ENCODE measurements at places on chromosomes 16 and 17. TPM values are rescaled to one million over a fixed set of nuclear protein-coding genes. Genes with fewer than 3 reads are reported as not detected.

- no peak for DNase-seq
Measured at GRCh38 chr17:60395508-60396065, 3.7 kb upstream of the USP32 start.

DNA sequence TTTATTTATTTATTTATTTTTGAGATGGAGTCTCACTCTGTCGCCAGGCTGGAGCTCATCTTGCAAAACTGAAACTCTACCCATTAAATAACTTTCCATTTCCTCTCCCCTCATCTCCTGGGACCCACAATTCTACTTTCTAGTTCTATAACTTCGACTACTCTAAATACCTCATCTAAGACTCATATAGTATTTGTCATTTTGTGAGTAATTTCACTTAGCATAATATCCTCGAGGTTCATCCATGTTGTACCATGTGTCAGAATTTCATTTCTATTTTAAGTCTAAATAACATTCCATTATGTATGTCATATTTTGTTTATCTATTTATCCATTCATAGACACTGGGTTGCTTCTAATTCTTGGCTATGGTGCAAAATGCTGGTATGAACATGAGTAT, 5.1 kb upstream of the NT5M start:
- no peak for DNase-seq

- DNase-seq: no peak
Measured at GRCh38 chr16:27639561-27640276, 89.8 kb downstream of the KATNIP start.

- no peak for DNase-seq
Measured at GRCh38 chr16:84334482-84334881, 33.9 kb upstream of the ATP2C2 start.

GRCh38 chr16:8948831-8949230, 14.9 kb downstream of the USP7 start:
- DNase-seq: no peak

DNA sequence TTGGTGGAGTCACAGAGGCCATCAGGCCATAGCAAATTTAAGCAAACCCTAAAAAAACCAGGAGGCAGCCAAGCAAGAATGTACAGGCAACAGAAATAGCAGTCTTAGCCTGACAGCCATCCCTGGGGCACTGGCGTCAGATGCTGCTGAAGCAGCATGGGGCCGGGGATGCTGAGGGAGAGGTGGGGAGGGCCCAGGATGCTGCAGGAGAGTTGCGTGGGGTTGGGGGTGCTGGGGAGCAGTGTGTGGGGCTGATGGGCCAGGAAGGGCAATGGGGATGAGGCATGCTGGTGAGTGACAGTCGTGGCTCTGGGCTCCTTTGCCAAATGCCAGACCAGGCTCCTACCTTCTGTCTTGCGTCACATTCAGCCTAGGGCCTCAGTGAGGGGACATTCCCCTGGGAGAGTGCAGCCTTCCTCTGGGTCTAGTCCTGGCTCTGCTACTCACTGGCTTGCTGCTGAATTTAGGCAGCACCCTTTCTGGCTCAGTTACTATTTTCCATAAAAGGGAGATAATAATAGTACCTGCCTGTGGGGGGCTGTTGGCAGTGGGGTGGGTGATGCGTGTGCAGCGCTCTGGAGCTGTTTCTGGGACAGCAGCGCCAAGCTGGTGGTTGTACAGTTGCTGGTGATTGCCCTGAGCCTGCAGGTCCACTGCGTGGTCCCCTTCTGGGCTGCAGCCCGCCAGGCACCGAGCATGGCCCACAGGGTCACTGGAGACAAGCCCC, 88.1 kb downstream of the AMFR start:
- no peak for DNase-seq

DNA sequence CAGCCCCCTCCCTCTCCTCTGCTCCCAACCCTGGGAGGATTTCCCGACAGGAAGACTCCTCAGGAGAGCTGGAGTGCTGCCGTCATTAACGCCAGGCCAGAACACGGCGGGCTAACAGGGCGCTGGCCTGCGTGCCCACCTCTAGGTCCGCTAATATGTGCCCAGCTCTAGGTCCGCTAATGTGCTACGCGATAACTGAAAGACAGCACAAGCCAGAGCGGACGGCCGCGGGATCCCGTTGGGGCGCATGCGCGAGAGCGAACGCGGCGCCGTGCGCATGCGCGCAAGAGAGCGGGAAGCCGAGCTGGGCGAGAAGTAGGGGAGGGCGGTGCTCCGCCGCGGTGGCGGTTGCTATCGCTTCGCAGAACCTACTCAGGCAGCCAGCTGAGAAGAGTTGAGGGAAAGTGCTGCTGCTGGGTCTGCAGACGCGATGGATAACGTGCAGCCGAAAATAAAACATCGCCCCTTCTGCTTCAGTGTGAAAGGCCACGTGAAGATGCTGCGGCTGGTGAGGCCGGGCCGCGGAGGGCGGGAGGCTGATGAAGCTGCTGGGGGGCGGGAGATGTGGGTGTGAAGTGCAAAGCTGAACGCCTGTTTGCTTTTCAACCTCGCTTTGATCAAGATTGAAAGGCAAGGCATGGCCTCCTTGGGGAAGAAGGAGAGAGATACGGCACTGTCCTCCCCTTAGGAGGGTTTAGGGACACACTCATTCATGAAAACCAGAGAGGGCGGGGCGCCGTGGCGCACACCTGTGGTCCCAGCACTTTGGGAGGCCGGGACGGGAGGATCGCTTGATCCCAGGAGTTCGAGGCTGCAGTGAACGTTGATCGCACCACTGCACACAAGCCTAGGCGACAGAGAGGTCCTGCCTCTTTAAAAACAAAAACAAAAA, at the start of gene CKLF:
Gene CKLF (plus strand): TSS at position 291 of the 892 bp plus-strand sequence. CDS start 140 bp downstream, at position 431.
- peak; percentile 35 for DNase-seq

GRCh38 chr16:14179116-14179515, 108.0 kb downstream of the MRTFB start:
- no peak for DNase-seq

DNA sequence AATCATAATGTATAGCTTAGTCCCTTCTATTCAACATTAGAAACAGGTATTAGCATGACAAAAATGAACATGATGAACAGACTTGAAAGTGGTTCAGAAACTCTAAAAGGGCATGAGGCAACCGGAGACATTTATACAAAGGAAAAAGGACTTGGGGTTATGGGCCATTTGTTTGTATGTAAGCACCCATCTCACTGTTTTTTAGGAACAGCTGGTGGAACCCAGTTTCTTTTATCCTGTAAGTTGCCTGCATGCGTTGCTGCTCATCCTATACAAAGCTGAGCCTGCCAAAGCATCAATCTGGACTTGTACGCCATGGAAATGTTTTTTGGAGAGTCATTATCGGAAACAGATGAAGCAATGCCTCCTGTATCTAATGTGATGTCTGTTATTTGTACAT, 72.3 kb upstream of the NACA2 start:
- DNase-seq: no peak

DNA sequence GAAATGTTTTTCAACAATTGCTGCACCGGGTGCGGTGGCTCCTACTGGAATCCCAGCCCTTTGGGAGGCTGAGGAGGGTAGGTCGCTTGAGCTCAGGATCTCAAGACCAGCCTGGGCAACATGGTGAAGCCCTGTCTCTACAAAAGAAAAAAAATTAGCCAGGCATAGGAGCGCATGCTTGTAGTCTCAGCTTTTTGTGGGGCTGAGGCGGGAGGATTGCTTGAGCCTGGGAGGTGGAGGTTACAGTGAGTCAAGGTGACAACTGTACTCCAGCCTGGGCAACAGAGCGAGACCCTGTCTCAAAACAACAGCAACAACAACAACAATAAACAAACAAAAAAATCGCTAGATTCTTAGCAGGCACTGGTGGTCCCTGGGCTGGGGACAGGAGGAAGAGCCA, 28.5 kb downstream of the IL21R start:
- DNase-seq: no peak

DNA sequence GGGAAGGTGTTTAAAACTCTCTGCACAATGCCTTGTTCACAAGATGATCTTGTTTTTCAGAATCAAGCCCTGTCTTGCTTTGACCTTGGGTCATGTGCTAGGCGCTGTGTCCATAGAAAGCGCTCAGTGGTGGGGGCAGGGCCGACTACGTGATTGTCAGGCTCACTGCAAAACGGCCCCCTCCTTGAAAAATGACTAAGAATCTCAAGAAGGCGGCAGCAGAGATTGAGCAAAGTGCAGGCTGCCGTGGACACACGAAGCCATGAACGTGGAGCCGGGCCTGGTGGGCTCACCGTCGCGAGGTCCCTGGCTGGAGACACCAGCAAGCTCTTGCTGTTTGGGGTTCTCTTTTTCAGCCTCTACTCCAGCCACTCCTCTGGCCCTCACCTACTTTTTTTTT, 10.2 kb downstream of the ATP2C2 start:
- no peak for DNase-seq

- DNase-seq: no peak
Measured at GRCh38 chr16:82195917-82196494, 26.0 kb upstream of the MPHOSPH6 start.

DNA sequence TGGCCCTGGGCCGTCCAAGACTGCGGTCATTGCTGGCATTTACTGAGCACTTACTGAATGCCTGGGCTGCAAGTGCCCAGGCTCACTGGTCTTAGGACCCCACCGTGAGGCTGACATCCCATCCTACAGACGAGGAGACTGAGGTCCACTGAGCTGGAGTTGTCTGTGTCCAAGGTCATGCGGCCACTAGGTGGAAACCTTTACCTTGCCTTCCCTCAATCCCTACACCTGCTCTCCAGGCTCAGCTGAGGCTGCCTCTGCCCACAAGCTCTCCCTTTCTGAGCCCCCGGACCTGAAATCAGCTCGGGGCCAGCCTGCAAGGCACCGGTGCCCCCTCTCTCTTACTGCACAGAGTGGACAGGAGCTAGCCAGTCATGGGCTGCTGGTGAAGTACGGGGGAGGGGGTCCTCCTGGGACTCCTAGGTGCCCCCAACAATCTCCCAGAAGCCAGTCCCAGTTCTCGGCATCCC, 1.5 kb downstream of the CASKIN1 start:
- no peak for DNase-seq

DNA sequence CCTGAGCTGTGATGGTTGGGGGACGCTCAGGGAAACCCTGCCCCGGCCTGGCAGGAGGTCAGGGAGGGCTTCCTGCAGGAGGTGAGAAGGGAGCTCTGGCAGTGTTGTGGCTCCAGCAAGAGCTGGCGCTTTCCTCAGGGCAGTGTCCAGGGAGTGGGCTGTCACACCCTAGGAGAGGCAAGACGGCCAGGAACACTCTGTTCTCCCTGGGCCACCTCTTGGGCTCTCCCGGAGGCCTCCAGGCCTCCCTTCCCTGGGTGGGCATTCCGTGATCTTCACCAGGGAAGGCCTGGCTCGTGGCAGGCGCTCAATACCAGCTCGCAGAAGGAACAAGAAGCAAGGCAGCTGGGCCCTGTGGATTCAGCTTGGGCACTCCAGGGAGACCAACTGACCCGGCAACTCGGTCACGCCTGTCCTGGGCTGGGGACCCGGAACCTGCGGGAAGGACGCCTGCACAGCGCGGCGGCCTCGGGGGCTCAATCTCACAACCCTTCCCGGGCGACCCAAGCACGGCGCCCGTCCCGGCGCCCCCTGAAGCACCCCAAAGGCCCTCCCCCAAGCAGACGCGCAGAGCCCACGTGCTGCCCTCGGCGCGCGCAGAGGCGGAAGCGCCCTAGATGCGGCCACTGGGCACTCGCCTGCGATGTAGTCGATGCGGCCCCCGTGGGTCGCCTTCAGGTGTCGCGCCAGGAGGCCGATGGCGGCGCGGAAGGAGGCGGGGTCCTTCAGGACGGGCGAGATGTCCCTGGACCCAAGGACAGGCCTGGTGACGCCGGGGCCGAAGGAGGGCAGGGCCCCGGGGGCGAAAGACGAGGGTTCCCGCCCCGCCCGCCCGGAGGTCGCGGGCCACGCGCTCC, 588 bp downstream of the APRT start:
- DNase-seq: peak; percentile 25

DNA sequence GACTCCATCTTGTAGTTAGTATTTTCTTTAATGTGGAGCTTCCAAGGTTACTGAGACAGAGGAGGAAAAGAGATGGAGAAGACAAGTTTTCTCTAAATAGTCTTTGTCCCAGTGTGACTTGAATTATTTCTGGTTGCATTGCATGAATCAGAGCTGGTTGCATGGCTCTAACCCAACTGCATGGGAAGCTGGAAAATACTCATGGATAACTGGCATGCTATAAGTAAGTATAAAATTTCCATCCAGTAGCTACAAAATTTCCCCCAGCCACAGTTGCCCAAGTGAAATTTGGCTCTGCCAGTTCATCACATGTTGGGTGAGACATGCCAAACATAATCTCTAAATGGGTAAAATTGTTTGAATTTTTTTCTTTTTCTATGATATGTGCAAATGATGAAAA, 1161.5 kb downstream of the CDH11 start:
- DNase-seq: no peak

DNA sequence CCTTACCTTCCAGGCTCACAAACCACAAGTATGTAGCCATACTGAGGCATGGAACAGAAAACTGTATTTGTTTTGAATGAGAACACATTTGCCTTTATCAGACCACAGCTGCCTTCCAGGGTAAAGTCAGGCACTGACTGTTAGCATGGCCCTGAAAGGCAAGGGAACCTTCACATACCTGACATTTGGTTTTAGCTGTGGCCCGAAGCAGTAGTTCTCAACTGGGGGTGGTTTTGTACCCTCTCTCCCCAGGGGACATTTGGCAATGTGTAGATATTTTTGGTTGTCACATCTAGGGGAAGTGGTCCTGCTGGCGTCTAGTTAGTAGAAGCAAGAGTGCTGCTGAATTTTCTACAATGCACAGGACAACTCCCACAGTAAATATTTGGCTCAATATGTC, 9.2 kb downstream of the HERPUD1 start:
- no peak for DNase-seq

DNA sequence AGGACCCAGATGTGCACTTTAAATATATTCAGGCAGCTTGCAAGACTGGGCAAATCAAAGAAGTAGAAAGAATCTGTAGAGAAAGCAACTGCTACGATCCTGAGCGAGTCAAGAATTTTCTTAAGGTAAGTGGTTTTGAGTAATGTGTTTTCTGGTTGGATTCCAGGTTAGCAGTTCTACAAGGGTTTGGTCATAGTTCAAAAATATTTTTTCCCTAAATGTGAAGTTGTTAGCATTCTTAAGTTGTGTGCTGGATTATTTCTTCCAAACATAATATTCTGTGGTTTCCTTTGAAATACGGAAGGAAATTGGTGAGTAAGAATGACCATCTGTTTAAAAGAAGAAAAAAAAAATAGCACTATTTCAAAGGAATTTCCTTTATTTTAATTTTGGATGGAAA, 38.4 kb downstream of the PTRH2 start:
- peak; percentile 81 for DNase-seq

GRCh38 chr17:58414596-58414997, 2.7 kb downstream of the RNF43 start:
- no peak for DNase-seq

ASB16 gene
- not detected for total RNA-seq

ATP2C2 gene
- total RNA-seq: 17.1 TPM

NOTUM gene
- total RNA-seq: not detected

MPO gene
- total RNA-seq: 0.48 TPM
